ENCODE measurements at places on chromosomes 16 and 17.

- no peak for DNase-seq
These were observed 94.9 kb downstream of the CACNG1 start for GRCh38 chr17:67139289-67139688.

DNA sequence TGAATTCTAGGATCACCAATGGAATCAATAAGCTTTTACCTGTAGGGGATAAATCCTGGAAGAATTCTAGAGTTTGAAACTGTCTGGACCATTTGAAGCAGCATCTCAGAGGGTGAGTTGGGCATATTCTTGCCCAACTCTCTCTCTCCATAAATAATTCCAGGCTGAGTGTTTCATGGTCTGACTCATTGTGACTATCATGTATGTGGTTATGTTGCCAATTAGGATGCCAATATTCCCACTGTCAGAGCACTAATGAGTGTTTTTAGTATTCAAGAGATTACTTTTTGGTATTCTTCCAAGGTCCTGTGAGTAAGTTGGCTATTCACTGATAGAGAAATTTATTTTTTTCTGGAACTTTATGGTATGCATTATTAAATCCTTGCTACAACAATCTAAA lies 456.9 kb downstream of the TOX3 start:
- DNase-seq = no peak

DNA sequence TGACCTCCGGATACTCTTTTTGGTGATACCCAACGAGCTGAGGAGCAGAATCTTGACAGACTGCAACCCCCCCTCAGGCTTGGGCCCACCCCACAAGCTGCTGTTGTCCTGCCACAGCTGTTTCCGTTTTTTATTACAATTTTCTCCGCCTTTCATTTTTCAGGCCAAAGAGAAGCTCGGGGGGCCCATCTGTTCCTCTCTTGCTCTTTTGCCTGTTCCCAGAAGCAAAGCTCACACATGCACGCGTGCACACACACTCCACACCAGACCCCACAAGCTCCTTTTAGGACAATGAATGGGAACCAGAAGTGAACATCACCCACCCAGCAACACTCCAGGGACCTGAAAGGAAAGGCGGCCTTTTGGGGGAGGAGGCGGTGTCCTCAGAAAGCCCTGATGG lies 16.3 kb downstream of the SOX9 start:
- DNase-seq = no peak

- no peak for DNase-seq
These were observed 51.2 kb upstream of the CHMP6 start for GRCh38 chr17:80940171-80941123.

GRCh38 chr16:57372372-57373116 lies at the start of gene CX3CL1:
TSS of gene CX3CL1 (plus strand) at chr16:57372490. CDS start at chr16:57372569, 79 bp downstream.
- peak; percentile 71 for DNase-seq

DNA sequence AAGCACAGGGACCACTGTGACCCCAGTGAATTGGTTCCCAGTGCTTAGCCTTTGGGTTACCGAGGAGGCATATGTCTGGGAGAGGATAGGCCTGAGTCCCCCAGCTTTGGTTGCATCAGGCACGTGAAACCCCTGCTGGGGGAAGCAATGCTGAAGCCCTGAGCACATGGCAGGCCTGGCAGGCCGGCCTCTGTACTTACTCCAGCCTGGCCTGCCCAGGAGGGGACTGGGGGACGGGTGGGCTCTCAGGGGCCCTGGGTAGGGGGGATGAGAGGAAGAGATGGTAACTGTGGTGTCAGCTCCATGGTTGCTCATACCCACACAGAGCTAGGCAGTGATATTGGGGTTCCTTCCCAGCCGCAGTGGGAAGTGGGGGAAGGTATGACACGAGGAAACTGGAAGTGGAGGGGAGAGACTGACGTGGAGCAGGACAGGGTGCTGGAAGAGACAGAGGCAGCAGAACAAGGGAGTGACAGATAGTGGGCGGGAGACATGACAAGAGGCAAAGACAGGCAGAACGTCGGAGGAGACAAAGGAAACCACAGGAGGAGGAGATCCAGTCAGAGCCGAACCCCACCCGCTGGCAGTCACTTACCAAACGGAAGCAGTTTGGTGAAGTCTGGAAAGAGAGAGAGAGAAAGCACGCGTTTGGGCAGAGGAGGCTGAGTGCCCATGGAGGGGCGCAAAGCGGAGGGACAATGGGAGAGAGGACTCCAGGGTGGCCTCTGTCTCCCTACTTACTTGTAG lies 9.1 kb downstream of the TMEM208 start:
- DNase-seq = no peak

- DNase-seq = peak; percentile 41
These were observed at the start of gene C1QTNF1 for GRCh38 chr17:79023886-79024771. TSS of gene C1QTNF1 (plus strand) at chr17:79024169. CDS start at chr17:79043969, 19,800 bp downstream.

DNA sequence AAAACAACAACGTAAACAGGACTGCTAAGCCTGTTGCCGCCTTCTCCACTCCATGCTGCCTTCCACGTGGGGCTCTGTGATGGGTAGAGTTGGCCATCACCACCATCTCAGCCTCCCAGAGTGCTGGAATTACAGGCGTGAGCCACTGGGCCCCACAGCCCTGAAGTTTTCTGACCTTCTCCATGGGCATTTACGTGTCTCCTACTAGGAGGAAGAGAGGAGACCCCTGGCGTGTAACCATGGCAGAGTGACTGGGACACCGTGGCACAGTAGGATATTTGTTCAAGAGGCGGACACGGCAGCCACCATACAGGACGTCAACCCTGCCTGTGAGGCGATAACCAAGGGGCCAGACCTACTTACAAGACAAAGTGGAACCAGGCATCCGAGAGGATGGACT lies 31.1 kb downstream of the TRPV3 start:
- DNase-seq = no peak

GRCh38 chr16:56849690-56850680 lies 15.0 kb upstream of the SLC12A3 start:
- DNase-seq = no peak

GRCh38 chr16:7452090-7452489 lies 119.4 kb downstream of the RBFOX1 start:
- DNase-seq = no peak

DNA sequence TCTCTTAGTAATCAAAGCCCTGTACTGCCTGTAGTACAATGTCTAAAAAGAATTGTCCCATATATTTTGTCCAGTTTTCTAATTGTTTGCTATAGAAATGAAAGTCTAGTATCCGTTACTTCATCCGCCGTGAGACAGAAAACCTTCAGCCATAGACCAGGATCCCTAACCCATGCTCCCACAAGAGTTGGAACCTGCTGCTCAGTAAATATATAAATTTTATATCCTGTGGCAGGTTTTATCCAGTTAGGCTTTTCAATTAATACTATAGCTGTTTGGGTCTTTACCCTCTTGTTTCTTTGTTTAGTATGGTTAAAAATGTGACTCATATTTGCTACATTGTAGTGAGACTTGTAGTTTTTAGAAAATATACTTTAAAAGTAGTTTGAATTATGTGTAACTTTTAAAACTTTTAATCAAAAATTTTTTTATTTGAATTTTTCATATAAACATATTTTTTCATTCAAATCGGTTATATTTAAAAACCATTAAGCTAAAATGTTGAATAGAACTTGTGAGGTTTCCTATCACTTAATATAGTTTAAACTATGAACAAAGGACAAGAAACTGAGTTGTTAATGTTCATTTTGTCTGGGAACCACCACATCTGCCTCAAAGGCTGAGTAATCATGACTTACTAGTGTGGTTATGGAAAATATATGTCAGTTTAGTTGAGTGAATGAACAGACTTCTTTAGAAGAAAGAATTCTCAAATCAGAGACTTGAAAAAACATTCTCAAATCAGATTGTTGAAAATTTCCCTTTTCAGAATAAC lies 54.8 kb downstream of the VMP1 start:
- no peak for DNase-seq

DNA sequence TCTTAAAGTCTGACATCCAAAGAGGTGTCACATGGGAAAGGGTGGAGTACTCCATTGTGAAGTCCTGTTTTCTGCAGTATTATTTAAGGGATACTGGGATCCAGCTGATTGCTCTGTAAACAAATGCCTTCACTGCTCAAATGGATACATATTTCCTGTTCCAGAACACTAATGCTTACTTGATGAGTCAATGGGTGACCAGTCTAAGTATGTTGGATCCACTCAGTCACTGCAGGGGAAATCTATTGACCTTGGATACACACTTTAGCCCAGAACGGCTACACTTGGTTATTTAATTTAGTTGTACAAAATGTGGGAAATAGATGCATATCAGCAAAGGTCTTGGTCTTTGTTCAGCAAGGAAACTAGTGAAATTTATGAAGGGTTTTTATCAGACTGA lies 261.4 kb downstream of the MAP2K4 start:
- DNase-seq = peak; percentile 69

DNA sequence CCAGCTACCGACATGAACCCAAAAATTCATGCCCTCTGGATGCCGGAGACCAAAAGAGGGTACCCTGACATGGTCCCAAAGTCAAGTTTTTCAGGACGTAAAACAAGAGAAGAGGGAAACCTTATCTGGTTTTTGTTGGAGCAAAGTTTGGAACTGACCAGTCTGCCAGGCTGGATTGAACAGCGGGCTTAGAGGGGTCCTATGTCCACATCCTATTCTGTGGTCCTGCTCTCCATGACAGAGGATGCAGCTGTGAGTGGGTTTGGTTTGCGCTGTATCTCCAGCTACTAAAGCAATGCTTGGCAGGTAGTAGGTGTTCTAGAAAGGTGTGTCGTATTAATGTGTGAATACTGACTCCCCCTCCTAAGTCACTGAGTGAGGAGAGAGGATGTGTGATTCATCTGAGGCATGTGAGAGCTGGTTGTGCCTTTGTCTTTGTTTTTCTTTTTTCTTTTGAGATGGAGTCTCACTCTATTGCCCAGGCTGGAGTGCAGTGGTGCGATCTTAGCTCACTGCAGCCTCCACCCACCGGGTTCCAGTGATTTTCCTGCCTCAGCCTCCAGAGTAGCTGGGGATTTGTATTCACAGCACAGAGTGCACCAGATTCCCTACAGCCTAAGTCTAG lies 31.0 kb downstream of the PMM2 start:
- no peak for DNase-seq

GRCh38 chr16:77403732-77404131 lies 31.1 kb downstream of the ADAMTS18 start:
- no peak for DNase-seq

DNA sequence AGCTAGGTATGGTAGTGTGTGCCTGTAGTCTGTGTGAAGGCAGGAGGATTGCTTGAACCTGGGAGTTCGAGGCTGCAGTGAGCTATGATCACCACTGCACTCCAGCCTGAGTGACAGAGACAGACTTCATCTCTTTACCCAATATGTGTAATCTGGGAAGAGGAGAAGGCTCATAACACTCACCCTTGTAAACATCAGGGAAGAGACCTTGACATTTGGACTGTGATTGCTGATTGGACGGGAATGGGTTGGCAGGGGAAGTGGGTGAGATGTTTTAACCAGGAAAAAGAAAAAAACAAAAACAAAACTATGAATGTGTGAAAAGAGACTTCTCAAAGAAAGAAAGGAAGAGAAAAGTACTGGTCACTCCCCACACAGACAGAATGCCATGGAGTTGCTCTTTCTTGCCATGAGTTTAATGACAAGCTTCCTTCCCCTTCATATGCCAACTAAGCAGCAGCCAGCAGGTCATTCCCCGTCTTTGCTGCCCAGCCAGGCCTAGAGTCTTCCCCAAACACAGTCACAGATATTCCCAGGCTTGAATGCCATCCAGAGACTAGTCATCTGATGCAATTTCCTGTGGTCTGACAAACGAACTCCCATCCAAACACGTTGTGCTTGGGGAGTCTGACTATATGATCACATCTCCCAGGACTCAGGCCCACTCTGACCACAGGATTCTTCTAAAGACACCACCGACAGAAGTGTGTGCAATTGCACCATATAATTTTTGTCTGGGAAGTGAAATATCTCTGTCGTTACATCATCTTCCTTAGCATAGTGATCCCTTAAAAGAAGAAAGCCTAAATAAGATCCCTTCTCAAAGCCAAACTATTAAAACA lies 3.6 kb upstream of the XAF1 start:
- peak; percentile 97 for DNase-seq
